NCI-H1092 (cell line): ENCODE measurements at places on chromosomes 12 and 14.
A peak's percentile ranks its signal among the peaks of the same experiment; 100 is the strongest.

- DNase-seq: peak; percentile 35
These were observed 10.6 kb upstream of the DNAL1 start for GRCh38 chr14:73634011-73634833.

- no peak for DNase-seq
These were observed 12.8 kb upstream of the YARS2 start for GRCh38 chr12:32768518-32768917.

DNA sequence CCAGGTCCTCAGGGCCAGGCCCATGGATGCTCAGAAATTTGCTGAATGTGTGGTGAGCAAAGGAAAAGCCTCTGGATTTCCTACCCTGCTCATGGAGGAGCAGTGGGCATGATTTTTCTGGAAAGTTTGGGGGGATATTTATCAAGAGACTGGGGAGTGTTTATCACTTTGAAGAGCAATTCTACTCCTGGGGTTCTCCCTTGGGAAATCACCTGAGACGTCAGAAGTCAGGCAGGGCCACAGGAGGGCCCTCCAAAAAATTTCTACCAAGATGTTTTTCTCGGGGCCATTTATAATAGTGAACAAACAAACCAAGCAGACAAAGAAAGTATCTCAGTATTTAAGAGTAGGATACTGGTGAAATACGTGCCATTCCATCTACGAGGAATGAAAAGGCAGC is 20.1 kb upstream of the EIF2B2 start:
- DNase-seq: no peak

DNA sequence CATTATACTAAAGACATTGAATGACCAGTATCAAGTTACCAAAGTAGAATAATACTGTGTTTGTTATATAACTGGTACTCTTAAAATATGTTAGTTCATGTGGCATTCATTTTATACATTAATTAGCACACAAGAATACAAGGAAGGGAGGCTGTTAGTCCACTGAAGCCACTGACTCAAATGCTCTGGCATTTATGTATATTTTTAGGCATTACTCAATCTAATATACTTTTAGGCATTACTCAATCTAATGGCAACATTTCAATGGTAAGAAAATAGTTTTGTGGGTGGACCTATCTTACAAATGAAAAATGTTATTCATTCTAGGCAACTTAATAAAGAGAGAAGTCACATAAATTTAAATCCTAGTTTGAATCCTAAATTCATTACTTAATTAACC is 874.4 kb upstream of the USP15 start:
- DNase-seq: no peak

- no peak for DNase-seq
These were observed 88.2 kb downstream of the TBC1D30 start for GRCh38 chr12:64912516-64913255.

DNA sequence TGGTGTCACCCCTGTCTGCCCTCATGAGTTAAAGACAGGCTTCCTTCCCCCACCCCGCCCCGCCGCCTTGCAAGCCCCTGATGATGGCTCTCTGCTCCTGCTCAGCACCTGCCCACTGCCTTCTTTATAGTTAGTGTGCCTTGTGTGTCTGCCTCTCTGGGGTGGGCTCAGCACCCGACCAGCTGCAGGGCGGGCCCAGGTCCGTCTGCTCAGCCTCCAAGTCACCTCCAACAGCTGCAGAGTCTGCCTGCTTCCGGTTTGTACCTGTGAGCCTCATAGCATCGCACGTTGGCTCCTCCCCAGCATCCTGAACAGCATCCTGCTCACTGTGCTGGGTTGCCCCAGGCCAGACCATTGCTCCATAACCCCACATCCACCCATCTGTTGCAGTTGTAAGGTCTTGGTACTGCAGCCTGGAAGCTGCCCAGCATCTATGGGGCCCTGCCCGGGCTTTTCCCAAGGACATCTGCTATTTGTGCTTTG is 3.5 kb downstream of the TGFB3 start:
- no peak for DNase-seq

- no peak for DNase-seq
These were observed 291.5 kb downstream of the RPS29 start for GRCh38 chr14:49294621-49295148.

GRCh38 chr12:97960741-97961608 is 498.4 kb downstream of the RMST start:
- DNase-seq: no peak
